ENCODE measurements at places on chromosomes 6 and 20.

- no peak for DNase-seq
These were observed 1370.3 kb upstream of the CITED2 start for GRCh38 chr6:140744659-140745320.

- DNase-seq: no peak
These were observed 474.3 kb downstream of the RFPL4B start for GRCh38 chr6:112821476-112821875.

DNA sequence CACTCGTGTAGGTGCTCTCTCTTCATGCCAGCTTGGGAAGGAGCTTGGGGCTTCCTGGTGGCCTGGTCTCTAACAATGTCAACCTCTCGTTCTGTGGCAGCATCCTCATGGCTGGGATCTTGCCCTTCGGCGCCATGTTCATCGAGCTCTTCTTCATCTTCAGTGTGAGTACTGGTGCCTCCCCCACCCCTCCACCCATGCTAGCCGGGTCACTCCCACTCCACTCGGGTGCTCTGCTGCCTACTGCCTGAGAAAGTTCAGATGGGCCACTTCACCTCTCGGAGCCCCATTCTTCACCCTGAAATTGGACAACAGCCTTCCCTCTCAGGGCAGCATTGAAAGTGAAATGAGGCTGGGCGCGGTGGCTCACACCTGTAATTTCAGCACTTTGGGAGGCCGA is 48.8 kb downstream of the TM9SF4 start:
- DNase-seq: no peak

- no peak for DNase-seq
These were observed 134.2 kb downstream of the DLL1 start for GRCh38 chr6:170156448-170157375.

DNA sequence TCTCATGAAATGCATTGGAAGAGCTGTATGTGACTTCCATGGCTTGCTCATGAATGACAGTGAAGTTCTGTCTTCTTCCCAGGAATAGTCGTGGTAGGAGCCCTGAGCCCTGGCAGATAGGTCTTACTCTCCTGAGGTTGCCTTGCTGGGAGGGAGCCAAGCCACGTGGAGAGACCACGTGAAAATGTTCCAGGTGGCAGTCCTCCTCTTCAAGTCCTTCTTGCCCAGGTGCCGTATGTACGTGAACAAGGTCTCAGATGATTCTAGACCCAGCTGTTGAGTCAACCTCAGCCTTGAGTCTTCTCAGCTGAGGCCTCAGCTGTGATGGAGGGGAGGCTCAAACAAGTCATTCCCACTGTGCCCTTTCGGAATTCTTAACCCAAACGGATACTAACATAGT is 192.4 kb upstream of the PRDM1 start:
- no peak for DNase-seq

Data from large intestine (tissue), 12 donors.